ENCODE measurements at places on chromosomes 7 and 10. TPM values are rescaled to one million over a fixed set of nuclear protein-coding genes. Genes with fewer than 3 reads are reported as not detected.

Gene HOXA2
- total RNA-seq: 0.11 TPM

Gene SAP25
- total RNA-seq: not detected

Gene SLC26A3
- total RNA-seq: not detected

Gene GIMAP5
- 420 TPM for total RNA-seq

Gene FBH1
- 75.1 TPM for total RNA-seq

Gene SSC4D
- 0.09 TPM for total RNA-seq

Gene OR9A2
- not detected for total RNA-seq

Gene CTAGE15
- 0.11 TPM for total RNA-seq

Gene NUTM2E
- not detected for total RNA-seq

Gene KNDC1
- total RNA-seq: not detected
